GM23338 (cell line): ENCODE measurements at places on chromosomes 16 and 17.

DNA sequence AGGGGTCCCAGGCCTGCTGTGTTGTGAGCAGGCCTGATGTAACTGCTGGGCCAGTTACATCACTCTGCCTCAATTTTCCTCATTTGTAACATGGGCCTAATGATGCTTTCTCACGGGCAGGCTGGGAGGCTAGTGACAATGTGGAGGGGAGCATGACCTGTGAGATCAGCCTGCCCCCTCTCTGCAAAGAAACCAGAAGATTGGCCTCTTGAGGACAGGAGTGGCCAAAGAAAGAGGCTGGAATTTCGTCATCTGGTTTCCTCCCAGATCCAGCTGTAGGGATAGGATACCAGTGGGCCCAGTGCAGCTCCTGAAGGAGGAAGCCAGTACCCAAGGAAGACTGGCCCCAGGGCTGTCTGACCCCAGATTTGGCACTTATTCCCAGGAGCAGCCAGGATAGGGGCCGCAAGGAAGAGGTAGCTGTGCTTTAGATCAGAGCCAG, 615 bp upstream of the SREBF1 start:
- DNase-seq = peak; percentile 75

DNA sequence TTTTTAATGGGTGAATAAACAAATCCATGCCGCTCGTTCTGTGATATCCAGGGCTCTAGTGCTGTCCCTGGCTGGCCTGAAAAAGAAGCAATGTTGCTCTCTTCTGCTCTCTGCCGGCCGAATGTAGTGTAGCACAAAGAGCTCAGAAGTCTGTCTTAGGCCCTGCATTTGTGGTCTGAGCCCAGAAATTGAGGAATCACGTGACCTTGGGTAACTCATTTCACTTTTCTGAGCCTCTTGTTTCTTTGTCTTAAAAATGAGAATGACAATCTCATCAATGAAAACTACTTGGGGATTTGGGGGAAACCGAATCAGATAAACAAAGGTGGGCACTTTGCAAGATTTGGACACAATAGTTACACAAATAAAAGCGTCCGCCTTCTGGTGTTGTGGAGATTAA, 381.6 kb upstream of the ASIC2 start:
- peak; percentile 80 for DNase-seq

- DNase-seq = no peak
Measured at GRCh38 chr17:16994631-16995030, 22.7 kb upstream of the TNFRSF13B start.

GRCh38 chr17:33509331-33509730, 216.2 kb upstream of the ASIC2 start:
- DNase-seq = no peak

DNA sequence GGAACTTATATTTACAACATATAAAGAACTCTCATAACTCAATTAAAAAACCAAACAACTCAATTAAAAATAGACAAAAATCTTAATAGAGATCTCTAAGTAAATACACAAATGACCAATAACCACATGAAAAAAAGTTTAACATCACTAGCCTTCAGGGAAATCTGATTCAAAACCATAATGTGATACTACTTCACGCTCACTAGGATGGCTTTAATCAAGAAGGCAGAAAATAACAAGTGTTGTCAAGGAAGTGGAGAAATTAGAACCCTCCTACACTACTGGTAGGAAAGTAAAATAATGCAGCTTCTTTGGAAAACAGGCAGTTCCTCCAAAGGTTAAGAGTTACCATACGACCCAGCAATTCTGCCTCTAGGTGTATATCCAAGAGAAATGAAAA, 8.4 kb downstream of the PHF12 start:
- DNase-seq = no peak

DNA sequence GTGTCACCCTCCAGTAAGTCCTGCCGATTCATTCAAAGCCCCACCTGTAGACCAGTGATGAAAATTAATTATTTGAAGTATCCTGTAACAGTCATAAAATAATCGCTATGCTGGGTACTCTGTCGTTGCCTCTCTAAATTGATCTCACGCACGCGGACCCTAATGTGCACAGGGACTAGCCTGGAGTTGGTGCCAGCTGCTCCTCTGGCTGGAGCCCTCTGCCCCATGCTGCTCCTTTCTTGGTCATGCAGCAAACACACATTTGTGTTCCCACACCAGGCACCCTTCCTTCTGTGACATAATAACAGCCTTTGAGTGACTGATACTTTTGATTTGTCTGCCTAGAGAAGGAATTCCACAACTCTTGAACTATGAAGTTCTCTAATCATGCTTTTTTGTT, 16.0 kb downstream of the RAB11FIP3 start:
- no peak for DNase-seq

DNA sequence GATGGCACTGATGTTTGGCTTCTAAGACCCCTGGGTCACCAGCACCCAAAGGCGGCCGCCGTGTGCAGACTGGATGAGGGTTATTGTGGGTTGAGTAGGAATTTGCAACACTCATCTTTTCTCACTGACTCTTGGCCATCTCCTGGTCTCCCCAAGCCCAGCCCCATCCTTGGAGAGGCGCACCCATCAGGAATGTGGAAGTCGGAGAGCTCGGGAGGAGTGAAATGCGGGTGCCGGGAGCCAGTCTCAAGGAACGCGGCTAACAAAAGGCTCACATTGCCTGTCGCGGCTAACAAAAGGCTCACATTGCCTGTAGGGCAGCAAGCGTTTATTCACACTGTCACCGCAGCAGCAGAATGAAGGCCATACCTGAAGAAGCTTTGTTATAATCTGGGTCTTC, 248.6 kb downstream of the FOXL1 start:
- DNase-seq = peak; percentile 86

- no peak for DNase-seq
Measured at GRCh38 chr16:66945939-66946338, 10.6 kb downstream of the CES2 start.

- no peak for DNase-seq
Measured at GRCh38 chr17:41825175-41825845, 10.7 kb downstream of the NT5C3B start.

GRCh38 chr16:87697256-87697655, 68.5 kb downstream of the KLHDC4 start:
- DNase-seq = no peak

GRCh38 chr16:80627108-80627507, 86.3 kb downstream of the DYNLRB2 start:
- DNase-seq = no peak

GRCh38 chr17:43399839-43400328, 1.1 kb downstream of the ARL4D start:
- no peak for DNase-seq

- DNase-seq = peak; percentile 94
Measured at GRCh38 chr17:40499551-40500189, 1.8 kb downstream of the TNS4 start.

GRCh38 chr17:73189417-73190099, 3.3 kb upstream of the COG1 start:
- DNase-seq = peak; percentile 68

DNA sequence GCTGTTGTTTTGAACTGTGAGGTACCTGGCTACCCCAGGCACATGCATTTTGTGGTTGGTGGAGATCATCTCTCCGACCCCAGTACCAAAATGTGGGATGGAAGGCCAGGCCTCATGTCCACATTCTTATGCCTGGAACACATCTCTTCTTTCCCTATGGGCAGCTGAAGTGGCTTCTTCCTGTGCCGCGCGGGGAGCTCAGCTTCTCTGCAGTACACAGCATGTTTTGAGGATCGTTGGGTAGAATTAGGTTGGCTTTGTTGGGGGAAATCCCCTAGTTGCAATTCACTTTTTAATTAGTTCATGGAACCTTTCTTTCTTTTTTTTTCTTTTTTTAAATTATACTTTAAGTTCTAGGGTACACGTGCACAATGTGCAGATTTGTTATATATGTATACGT, 242.1 kb downstream of the MSI2 start:
- no peak for DNase-seq

DNA sequence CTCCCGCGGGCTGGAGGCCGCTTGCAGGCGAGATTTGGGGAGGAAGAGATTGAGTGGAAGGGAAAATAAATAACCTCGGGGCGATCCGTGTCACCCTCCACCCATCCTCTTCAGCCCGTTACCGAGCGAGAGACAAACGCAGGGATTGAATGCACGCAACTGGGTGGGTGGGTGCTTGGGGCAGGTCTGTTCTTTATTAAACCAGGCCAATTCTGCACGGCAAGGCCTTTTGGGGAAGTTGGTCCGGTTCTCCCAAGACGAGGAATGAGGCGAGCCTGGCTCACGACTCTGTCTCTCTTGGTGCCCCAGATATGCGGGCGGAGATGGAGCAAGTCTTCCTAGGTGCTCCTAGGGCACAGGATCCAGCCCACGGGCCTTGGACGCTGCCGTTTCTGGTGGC, 396 bp upstream of the HOXB7 start:
- no peak for DNase-seq

GRCh38 chr17:2703181-2703580, 8.4 kb downstream of the CLUH start:
- DNase-seq = no peak

GRCh38 chr17:60091908-60092331, 13.2 kb upstream of the HEATR6 start:
- DNase-seq = no peak

DNA sequence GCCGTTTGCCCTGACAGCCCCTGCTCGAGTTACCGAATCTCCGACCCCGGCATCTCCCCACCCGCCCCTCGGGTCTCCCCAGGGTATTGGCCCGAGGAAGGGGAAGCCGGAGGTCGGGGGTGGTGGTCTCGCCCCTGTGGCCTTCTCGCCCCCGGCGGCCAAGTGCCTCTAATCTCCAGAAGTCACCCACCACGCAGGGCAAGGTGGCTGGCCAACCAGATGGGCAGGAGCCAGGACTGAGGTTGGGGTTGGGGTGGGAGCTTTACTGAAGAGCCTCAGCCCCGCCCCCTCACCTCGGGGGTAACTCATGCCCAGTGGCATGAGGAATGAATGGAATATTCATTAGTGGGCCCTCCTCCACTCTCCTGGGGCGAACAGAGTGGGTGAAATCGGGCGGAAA, 637 bp downstream of the DHRS11 start:
- DNase-seq = peak; percentile 78

GRCh38 chr17:58387834-58388233, 29.5 kb downstream of the RNF43 start:
- DNase-seq = no peak

GRCh38 chr16:89406277-89406888, 84.0 kb downstream of the ANKRD11 start:
- no peak for DNase-seq

- DNase-seq = peak; percentile 45
Measured at GRCh38 chr17:74892974-74893911, at the start of gene FADS6. Gene FADS6, minus strand, starts transcription at chr17:74893633. Its CDS starts 38 bp downstream, at chr17:74893595.

GRCh38 chr16:77784441-77785372, 3.7 kb upstream of the VAT1L start:
- DNase-seq = no peak

- no peak for DNase-seq
Measured at GRCh38 chr17:73292031-73292531, 19.7 kb downstream of the CDC42EP4 start.

- DNase-seq = no peak
Measured at GRCh38 chr17:73582359-73582758, 61.9 kb downstream of the SDK2 start.
